HAP-1 (cell line): ENCODE measurements at places on chromosomes 12 and 14.

- no peak for DNase-seq
Observed at GRCh38 chr12:19530637-19531023, 91.3 kb downstream of the AEBP2 start.

DNA sequence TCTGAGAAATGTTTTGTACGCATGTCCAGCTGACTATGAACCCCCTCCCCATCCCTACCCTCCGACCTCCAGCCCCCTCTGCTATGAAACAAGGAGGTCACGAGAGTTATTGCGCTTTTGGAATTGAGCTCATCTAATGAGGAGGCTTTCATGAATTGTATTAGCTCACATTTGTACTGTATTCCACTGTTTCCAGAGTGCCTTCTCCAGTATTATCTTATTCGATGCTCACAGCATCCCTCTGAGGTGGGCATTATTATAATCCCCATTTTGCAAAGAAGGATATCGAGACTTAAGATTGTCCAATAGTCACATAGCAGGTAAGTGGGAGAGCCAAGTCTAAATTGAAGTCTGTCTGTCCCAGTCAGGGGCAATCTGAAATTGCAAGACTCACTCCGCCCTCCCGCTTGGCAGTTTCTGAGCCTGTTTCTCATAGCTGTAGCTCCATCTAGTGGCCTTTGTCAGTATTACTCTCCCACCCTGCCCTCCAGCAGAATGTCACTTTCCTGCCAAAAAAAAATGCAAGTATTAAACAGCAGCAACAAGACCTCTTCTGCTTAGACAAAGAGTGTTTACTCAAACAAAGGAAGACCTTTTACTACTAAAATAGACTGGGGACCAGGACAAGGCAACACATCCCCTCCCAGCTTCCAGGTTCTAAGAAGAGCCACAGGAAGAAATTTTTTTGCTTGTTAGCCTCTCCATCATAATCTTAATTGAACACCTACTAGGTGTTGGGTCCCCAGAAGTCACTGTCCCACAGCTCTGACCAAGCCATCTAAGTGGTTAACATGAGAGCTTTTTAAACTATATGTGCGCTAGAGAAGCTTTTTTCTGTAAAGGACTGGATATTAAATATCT is 48.6 kb upstream of the TMEM233 start:
- DNase-seq: peak; percentile 42

DNA sequence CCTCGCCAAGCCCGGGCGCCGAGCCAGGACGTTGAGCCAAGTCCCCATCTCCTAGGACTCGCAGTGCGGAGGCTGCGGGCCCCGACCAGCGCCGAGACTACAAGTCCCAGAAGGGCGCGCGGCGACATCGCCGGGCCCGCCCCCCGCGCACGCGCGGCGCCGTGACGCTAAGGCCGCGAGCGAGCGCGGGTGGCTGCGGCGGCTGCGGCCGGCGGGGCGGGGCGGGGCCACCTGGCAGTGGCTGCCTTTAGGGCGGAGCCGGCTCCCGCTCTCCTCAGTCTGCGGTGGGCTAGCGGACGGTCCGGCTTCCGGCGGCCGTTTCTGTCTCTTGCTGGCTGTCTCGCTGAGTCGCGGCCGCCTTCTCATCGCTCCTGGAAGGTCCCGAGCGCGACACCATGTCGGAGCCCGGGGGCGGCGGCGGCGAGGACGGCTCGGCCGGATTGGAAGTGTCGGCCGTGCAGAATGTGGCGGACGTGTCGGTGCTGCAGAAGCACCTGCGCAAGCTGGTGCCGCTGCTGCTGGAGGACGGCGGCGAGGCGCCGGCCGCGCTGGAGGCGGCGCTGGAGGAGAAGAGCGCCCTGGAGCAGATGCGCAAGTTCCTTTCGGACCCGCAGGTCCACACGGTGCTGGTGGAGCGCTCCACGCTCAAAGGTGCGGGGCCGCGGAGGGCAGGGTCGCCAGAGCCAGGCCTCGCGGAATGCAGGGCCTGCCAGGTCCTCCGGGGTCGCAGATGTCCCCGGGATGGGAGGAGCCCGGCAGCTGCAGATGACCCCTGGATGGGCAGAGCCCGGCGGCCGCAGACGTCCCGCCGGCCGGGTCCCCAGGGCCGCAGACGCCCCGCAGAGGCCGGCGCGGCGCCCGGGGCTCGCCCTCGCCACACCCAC is at the start of gene DYNC1H1:
DYNC1H1 (plus strand) TSS at position 277 of the 884 bp plus-strand sequence; CDS start at position 396, 119 bp downstream.
- DNase-seq: peak; percentile 87

DNA sequence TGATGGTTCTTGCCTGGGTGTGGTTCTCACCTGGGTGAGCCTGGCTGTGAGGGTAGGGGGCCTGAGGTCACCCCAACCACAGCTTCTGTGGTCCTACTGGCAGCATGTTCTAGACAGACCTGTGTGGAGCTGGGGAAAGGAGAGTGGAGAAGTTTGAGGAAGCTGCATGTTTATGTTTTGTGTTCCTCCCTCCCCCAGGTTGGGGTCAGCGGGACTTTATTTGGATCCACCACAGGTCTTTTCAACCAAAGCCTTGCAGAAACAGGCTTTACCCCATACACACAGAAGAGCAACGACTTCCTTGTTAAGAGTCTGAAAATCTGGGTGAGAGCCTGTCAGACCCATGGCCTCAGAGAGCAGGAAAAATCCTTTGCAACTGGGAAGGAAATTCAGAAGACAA is 5.6 kb downstream of the CD9 start:
- DNase-seq: no peak

DNA sequence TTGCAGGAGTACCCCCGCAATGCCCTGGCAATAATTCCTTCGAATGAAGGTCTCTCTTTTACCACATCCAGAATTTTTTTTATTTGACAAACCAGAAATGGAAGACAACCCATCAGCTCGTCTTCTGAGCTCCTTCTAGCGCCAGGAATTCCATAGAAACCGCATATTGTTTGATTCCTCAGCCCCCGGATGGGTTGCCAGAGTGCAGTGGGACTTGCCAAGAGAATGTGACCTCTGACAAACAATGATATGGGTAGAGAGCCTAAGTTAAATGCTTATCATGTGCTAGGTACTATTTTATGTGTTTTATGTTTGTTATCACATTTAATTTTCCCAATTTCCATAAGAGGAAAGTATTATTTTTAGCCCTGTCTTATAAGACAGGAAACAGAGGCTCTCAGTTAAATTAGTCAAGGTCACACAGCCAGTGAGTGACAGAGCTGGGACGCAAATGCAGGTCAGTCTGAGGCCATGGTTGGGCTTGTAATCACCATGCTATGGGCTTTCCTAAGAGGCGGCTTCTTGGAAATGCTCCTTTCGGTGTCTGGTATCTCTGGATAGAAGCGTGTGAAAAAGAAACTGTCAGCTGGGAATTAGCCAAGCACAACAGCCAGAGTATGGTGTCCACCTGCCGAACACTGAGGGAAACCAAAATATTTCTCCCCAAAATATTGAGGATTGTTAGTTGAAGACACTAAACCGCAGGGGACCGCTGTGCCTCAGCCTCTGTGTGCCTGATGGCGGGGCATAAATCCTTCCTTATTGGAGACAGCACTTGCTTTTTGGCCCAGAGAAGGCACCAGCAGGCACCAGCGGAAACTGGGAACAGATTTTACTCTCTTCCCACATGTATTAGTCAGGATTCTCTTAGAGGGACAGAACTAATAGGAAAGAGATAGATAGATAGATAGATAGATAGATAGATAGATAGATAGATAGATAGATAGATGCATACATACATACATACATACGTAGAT is 29.4 kb upstream of the ETFBKMT start:
- no peak for DNase-seq

DNA sequence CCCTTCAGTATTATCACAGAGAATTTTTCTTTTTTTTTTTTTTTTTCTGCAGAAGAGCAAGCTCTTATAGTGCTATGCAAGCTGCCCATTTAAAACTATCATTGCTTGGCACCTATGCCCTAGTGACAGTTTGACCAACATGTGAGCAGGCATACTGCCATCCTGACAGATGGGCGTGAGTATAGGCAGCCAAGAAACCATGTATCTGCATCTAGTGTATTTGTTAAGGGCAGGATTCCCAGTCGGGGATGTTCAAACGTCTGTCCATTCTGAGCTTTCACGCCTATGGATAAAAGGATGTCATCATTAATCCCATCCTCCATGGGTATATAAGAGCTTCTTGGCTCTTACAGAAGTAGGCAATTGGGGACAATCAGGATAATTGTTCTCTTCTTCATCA is 8.8 kb downstream of the VRK1 start:
- no peak for DNase-seq

GRCh38 chr14:21072781-21073339 is 2.8 kb downstream of the ARHGEF40 start:
- no peak for DNase-seq

GRCh38 chr12:94845110-94845509 is 158.4 kb downstream of the NDUFA12 start:
- no peak for DNase-seq

- DNase-seq: peak; percentile 23
Observed at GRCh38 chr14:79050787-79051727, 880.9 kb downstream of the NRXN3 start.

GRCh38 chr12:93292213-93292612 is 85.5 kb upstream of the NUDT4 start:
- no peak for DNase-seq

DNA sequence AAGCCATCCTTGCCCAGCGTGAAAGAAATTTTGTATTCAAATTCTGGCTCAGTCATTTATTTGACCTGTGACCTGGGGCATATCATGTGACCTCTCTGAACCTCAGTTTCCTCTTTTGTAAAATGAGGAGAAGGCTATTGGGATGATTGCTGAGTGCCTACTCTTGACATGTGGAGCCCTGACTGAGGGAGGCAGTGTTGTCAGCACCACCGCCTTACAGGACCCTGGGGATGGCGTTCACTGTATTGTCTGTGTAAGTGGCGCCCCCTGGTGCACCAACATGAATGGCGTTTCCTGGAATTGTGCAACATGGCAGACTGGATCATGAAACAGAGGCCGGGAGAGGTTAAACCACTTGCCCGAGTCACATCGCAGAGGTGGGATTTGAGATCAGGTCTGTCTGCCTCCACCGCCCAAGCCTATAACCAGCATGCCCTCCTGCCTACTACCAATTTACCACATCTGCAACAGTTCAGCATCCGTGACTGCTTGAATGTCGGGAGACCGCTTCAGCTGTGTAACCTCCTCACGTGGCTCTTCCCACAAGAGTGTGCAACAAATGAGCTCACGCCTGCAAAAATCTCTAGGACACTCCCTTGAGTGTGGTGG is 20.1 kb upstream of the CCDC63 start:
- peak; percentile 96 for DNase-seq

- DNase-seq: peak; percentile 73
Observed at GRCh38 chr14:53217316-53217994, 64.3 kb upstream of the DDHD1 start.

GRCh38 chr14:24889843-24890242 is 160.1 kb downstream of the STXBP6 start:
- no peak for DNase-seq

DNA sequence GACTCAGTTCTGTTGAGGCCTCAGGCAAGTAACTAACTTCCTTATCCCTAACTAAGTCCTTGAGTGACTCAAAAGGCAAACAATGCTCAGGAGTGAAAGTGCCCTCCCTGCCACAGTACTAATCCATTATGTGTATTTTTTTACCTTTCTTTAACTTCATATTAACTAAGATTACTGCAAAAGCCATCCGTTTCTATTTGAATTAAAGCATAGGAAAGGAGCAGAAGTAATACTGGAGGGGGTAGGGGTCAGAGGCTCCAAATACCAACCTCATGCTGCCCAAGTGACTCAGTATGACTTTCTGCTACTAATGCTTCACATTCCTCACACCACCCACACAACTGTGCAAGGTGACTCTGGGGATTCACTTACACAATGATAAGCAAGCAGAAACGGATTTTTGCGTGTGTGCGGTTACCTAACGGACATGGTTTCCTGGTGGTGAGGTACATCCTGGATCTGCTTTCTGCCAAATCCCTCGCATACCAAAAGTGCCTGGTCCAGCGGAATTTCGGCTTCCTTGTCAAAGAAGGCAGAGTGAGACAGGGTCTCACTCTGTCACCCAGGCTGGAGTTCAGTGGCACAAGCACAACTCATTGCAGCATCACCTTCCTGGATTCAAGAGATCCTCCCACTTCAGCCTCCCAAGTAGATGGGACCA is 25.1 kb downstream of the MOK start:
- no peak for DNase-seq

GRCh38 chr12:53596920-53597363 is 29.2 kb downstream of the ATF7 start:
- DNase-seq: no peak

- no peak for DNase-seq
Observed at GRCh38 chr14:76413962-76414600, 38.1 kb downstream of the ESRRB start.

GRCh38 chr14:91866511-91867295 is 633 bp downstream of the TC2N start:
- DNase-seq: no peak

GRCh38 chr14:99592933-99593753 is 10.9 kb downstream of the CCDC85C start:
- no peak for DNase-seq

- no peak for DNase-seq
Observed at GRCh38 chr12:74408601-74409166, 129.0 kb upstream of the ATXN7L3B start.

DNA sequence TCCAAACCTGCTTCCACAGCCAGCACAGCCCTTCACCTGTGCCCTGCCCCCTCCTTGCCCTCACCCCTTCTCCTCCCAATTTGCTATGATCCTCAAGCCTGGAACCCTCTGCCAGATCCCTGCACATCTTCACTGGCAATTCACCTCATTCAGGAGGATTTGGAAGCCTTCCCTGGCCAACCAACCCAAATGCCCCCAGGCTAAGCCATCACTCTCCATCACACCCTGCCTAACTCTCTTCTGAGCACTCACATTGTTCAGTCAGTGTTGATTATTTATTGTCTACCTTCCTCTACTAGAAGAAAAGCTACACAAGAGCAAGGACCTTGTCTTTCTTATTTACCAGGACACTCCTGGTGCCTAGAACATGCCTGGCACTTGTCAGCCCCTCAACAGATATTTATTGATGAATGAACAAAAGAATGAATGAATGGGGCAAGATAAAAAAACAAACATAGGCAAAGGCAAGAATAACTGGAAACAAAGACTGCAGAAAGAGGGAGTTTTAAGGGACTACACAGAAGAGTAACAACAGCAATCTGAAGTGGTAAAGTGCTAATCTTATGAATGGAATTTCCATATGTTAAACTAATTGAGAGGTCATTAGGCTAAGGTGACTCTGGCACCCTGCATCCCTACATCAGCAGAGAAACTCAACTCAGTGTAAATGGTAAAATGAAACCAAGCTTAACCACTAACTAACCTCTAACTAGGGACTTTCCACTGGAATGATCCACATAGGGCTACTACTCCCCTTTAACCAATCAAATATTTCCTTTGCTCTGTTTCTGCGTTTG is 33.4 kb downstream of the TMTC1 start:
- peak; percentile 68 for DNase-seq

GRCh38 chr12:98106031-98106683 is 409.2 kb upstream of the TMPO start:
- no peak for DNase-seq

- no peak for DNase-seq
Observed at GRCh38 chr12:74401035-74401434, 136.6 kb upstream of the ATXN7L3B start.

GRCh38 chr12:11576104-11576503 is 73.4 kb upstream of the ETV6 start:
- DNase-seq: no peak
